ENCODE measurements at places on chromosomes 6 and 20. TPM values are rescaled to one million over a fixed set of nuclear protein-coding genes. Genes with fewer than 3 reads are reported as not detected.

- peaks cover 47% of the 10 kb centered on the region for H3K4me1 ChIP-seq
- H3K27me3 ChIP-seq = no peaks in the 10 kb centered on the region
- H3K36me3 ChIP-seq = peaks cover 11% of the 10 kb centered on the region
- DNase-seq = no peak
- H3K27ac ChIP-seq = no peak overlapping the region
Measured at GRCh38 chr20:33837096-33837830, 26.1 kb downstream of the CHMP4B start.

GRCh38 chr20:53934421-53935343 is 135.7 kb downstream of the BCAS1 start:
- DNase-seq = no peak
- no peaks in the 10 kb centered on the region for H3K27me3 ChIP-seq
- peak overlapping the region; percentile 25 for H3K4me3 ChIP-seq

DNA sequence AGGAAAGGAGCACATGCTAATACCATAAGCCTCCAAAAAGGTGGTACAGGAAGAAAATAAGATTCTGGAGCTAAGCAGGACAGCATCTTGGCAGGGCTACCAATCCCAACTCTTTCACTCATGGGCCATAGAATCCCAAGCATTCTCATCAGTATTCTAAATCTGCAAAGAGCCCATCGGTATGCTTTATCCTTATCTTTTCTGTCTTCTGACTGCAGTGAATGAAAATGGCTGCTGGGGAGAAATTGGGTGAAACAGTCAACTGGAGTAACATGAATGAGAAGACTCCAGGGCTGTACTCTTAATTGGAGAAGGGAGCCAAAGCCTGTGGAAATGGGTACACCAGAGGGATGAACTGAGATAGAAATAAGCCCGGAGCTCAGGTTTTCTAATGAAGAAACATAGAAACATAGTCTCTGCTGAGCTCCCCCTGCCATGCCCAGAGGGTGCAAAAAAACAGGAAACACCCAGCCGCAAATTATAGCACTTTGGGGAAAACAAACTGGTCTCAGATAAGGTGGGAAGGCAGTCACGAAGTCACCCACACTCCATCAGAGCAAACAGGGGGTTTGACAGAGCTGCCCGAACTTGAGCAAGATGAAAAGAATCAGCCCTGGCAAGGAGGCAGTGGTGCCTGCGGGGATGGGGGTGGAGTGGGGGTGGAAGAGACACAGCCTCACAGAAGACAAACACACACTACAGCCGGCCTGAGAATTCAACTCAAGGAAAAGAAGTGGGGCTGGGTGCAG is 35.4 kb upstream of the E2F3 start:
- H3K27me3 ChIP-seq = no peaks in the 10 kb centered on the region
- H3K36me3 ChIP-seq = no peaks in the 10 kb centered on the region
- no peak overlapping the region for H3K4me3 ChIP-seq
- no peak overlapping the region for H3K27ac ChIP-seq
- H3K4me1 ChIP-seq = peaks cover 2% of the 10 kb centered on the region

- no peak for DNase-seq
- H3K27ac ChIP-seq = no peak overlapping the region
- no peaks in the 10 kb centered on the region for H3K36me3 ChIP-seq
- H3K4me1 ChIP-seq = no peaks in the 10 kb centered on the region
- no peak overlapping the region for H3K4me3 ChIP-seq
- H3K27me3 ChIP-seq = no peaks in the 10 kb centered on the region
Measured at GRCh38 chr6:20069021-20069522, 143.2 kb downstream of the MBOAT1 start.

- peaks cover 11% of the 10 kb centered on the region for H3K27me3 ChIP-seq
- no peaks in the 10 kb centered on the region for H3K36me3 ChIP-seq
- H3K4me1 ChIP-seq = no peaks in the 10 kb centered on the region
- H3K4me3 ChIP-seq = no peak overlapping the region
- H3K27ac ChIP-seq = no peak overlapping the region
- no peak for DNase-seq
Measured at GRCh38 chr6:95448208-95448607, 129.1 kb upstream of the MANEA start.

DNA sequence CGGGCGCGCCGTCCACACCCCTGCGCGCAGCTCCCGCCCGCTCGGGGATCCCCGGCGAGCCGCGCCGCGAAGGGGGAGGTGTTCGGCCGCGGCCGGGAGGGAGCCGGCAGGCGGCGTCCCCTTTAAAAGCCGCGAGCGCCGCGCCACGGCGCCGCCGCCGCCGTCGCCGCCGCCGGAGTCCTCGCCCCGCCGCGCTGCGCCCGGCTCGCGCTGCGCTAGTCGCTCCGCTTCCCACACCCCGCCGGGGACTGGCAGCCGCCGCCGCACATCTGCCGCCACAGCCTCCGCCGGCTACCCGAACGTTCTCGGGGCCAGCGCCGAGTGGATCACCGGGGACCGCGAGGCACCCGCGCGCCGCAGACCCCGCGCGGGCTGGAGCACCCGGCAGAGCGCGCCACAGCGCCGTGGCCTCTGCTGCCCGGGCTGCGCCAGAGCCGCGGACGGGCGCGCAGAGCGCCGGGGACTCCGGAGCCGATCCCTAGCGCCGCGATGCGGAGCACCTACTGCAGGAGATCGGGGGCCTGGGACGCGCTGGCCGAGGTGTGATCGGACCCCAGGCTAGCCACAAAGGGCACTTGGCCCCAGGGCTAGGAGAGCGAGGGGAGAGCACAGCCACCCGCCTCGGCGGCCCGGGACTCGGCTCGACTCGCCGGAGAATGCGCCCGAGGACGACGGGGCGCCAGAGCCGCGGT is at the start of gene BMP2:
Gene BMP2, plus strand, starts transcription at position 151 of the 692 bp plus-strand sequence. CDS start 2,441 bp downstream, outside the sequence.
- peaks cover 14% of the 10 kb centered on the region for H3K4me1 ChIP-seq
- no peak for DNase-seq
- H3K36me3 ChIP-seq = no peaks in the 10 kb centered on the region
- peaks cover 6% of the 10 kb centered on the region for H3K27me3 ChIP-seq

- H3K4me1 ChIP-seq = peaks cover 48% of the 10 kb centered on the region
- no peaks in the 10 kb centered on the region for H3K27me3 ChIP-seq
- DNase-seq = no peak
- H3K27ac ChIP-seq = peak overlapping the region; percentile 100
Measured at GRCh38 chr6:43627008-43627825, 1.8 kb downstream of the GTPBP2 start.

Gene PSORS1C2
- total RNA-seq = not detected

Gene TGM6
- not detected for total RNA-seq

Gene SMOC2
- total RNA-seq = 56.3 TPM
